ENCODE measurements at places on chromosomes 3 and 15. TPM values are rescaled to one million over a fixed set of nuclear protein-coding genes. Genes with fewer than 3 reads are reported as not detected.
A peak's percentile ranks its signal among the peaks of the same experiment; 100 is the strongest.

DNA sequence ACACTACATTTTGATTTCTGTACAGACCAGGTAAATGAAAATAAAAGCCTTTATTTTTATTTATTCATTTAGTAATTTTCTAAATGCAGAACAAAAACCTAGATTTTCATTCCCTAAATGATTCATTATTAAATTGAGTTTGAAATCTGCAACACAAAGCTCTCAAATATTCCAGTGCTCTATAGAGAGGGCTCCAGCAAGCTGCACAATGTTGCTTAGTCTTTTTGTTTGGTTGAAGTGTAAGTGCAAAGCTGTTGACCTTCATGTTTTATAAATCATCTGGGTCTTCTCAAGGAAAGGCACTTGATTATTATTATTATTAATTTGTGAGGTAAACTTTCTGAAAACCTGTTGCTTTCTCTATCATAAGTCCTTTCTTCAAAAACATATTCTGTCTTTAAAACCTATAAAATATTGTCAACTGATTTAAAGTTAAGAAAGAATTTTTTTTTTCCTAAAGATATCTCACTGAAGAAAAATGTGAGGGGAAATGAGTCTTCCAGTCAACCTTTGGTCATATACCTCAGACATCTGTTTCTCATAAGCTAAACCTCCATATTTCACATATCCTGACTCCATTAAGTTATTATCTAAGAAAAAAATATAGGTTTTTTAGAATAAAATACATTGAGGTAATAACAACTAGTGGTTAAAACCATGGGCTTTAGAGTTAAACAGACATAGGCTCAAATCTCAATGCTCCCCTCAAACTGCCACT, 100.7 kb downstream of the ZIC4 start:
- DNase-seq = no peak

DNA sequence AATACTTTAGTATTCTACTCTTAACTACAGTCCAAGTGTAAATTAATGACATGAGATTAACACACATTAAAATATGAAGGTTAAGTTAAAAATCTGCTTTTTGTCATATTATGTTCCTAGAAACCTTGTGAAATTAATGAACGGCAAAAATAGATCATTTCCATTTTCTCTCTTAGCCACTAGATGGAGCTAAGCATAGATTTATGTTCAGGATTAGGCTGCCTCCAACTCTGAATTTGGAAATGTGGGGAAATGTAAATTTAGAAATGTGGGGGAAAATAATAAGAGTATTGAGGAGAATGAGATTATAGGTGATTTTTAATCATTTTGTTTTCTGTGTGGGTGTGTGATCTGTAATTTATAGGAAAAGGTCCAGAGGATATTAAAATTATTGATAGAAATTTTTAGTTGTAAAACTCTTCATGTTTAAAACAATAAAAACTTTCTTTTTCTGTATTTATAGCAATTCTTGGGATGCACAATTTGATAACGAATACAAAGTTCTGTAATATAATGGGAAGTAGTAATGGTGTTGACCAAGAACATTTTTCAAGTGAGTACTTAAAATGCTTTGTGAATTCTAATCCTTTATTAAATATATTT, 59.2 kb downstream of the TMOD3 start:
- DNase-seq = peak; percentile 61

- no peak for DNase-seq
Observed at GRCh38 chr15:99632521-99632920, 66.7 kb downstream of the MEF2A start.

DNA sequence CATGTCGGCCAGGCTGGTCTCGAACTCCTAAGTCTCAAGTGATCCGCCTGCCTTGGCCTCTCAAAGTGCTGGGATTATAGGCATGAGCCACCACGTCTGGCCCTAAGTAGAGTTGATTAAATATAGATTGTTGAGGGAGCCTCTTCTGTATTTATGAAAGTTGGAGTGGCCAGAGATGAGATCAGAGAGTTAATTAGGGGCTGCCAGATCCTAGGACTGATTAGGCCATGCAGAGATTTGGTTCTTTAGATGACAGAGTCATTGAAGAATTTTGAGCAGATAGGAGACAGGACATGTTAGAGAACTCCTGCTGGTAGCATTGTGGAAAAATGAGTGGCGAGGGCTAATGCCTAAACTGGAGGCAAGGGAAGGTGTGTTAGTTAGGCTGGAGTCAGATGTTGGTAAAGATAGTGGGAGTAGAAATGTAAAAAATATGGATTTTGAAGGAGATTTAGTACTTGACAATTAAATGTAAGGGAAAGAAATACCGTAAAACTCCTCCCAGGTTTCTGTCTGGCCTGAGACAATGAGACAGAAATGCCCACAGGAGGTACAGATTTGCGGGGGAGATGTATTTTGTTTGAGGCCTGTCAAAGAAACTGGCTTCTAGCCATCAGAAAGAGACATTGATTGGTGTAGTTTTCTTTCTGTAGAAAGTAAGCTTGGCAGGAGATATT, 23.4 kb downstream of the SACM1L start:
- DNase-seq = no peak

The AGBL1 gene
- total RNA-seq = not detected

All from HT-29 (cell line).